ENCODE measurements at places on chromosomes 4 and X.

DNA sequence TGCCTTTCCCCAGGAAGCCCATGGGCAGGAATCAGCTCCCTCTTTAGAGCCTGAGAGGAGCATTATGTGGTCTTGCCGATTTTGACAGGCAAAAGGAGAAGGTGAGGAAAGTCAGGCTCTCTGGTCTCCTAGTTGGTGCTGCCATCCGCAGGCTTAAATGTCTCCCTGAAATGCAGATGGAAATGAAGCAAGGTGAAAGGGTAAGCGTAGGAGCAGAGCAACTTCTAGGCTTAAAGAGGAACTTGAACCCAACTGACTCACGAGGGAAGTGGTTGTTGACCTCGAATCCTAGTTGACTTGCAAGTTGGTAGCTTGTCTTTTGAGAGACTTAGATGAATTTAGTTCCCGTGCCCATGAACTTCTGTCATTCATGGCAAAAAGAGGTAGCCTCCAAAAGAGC lies 205.9 kb downstream of the PTTG2 start:
- no peak for DNase-seq

DNA sequence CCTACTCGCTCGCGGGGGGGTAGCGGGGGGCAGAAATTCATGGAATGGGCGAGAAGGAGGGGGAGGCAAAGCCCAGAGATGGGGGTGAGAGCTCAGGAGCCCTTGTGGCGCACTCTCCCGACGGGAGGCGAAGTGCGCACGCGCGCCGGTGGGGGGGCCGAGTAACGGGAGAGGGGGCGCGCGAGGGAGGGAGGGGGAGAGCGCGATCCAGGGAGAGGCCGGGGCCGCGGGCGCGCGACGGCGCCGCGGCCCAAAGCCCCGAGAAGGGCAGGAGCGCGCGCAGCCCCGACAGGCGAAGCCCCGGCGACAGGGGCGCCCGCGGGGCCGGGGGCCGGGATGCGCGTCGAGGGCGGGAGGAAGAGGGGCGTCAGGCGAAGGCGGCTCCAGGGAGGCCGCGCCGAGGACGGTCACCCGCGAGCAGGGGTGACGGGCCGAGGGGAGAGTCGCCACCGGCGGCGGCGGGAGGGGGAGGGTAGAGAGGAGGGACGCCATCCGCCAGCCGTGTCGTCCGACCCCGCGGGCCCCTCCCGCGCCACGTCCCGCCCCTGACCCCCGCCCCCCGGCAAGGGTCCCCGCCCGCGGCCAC lies 421 bp downstream of the MECP2 start:
- peak; percentile 11 for DNase-seq

- peak; percentile 91 for DNase-seq
Measured at GRCh38 chr4:112170451-112170993, 25.3 kb downstream of the FAM241A start.

- no peak for DNase-seq
Measured at GRCh38 chr4:3284734-3285557, 7.9 kb upstream of the RGS12 start.

DNA sequence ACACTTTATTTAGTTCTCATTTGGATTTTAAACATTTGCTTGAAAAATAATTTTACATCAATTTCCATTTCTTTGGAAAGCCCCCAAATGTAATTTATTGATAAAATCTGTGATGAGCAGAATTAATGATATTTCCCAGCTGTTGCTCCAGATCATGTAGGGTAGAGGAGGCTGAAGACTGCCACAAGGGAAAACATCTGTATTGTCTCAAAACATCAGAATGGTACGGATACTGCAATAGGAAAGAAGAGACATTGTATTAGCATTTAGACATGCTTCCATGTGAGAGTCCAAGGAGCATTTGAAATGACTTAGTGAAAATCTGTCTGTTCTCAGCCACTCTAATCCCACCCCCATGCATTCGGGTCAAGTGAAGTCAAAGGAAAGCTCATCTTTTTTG lies 14.4 kb downstream of the ADH1A start:
- DNase-seq: no peak

DNA sequence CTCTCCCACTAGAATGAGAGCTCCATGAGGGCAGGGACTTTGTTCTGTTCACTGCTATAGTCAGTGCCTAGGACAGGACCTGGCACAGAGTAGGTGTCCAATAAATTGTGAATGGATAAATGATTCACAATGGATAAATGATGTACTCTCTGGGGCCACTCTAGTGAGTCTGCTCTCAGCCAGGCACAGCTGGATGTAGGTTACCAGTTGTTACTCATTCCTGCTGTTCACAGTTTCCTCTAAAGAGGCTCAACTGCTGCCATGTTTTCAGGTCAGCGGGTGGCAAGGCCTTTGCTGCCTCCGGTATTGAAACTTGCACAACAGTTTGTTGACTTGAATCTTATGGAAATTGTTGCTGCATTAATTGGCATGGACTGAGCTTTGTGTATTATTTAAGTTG lies 99.1 kb downstream of the NHSL2 start:
- no peak for DNase-seq

DNA sequence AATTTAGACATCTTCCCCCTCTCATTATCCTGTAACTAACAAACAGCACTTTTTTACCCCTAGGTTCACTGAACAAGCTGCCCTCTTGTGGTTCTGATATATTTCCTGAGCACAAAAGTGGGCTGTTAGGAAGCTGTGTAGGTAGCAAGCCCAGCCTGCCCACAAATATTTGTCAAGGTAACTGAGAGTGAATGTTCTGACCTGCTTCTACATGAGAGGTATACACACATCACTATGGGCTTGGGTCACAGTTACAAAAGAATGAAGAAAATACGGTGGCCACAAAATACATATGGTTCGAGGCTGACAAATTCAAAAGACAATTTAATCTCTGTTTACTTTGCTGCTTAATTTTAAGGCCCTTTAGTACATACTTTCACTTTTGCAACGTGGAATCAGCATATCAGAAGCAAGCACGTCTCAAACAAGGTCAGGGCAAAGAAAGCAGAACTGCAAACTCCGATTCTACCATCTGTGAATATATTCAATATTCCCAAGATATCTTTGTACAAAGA lies 78.7 kb downstream of the RBM47 start:
- peak; percentile 24 for DNase-seq

- peak; percentile 3 for DNase-seq
Measured at GRCh38 chr4:77800483-77801259, 18.5 kb downstream of the CNOT6L start.

DNA sequence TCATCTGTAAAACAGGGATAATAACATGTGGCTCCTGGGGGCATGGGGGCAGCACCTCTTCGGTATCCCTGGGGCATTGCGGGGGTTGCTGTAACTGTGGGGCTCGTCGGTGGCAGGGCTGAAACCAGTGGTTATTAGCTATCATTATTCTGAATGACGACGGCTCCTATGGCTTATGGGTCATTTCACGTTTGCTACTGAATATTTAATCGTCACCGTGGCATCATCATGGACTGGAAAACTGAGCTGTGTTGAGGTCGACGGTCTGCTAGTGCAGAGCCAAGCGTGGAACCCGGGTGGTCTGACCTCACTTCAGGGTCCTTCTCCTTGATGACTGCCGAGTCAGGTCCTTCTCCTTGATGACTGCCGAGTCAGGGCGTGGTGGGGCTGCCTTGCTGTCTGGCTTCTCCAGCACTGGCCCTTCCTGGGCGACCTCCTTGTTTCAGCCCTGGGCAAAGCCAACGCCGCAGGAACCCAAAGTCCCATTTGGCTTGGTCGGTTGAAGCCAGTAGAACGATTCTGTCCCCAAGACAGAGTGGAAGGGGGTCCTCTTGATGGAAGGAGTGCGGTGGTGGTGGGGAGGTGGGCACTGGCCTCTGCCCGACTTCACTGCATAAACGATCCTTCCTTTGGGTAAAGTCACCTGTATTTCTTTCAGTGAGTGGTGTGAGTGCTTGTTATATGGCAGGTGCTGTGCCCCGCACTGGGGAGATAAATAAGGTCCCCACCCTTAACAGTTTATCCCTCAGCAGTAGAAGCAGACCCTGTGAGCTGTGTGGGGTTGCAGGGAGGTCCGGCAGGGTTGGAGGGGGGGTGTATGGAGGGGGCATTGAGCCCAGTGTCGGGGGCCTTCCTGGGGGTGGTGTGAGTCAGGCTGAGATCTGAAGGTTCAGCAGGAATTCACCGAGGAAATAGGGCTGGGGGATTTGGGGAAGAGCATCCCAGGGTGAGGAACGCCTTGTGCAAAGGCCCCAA lies 40.8 kb downstream of the PSAPL1 start:
- DNase-seq: no peak

DNA sequence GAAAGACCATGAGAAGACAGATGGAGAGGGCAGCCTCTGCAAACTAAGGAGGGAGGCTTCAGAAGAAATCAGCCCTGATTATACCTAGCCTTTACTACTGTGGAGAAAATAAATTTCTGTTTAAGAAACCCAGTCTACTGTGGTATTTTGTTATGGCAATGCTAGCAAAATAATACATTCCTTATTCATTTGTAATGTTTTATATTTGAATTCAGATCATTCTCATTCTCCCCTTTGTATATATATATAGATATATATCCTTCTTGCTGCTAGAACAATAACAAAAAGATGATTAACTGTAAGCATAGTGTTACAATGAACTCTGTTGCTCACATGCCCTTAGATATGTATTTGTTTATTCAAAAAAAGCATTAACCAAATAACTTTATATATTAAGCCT lies 22.5 kb downstream of the DMD start:
- DNase-seq: no peak

DNA sequence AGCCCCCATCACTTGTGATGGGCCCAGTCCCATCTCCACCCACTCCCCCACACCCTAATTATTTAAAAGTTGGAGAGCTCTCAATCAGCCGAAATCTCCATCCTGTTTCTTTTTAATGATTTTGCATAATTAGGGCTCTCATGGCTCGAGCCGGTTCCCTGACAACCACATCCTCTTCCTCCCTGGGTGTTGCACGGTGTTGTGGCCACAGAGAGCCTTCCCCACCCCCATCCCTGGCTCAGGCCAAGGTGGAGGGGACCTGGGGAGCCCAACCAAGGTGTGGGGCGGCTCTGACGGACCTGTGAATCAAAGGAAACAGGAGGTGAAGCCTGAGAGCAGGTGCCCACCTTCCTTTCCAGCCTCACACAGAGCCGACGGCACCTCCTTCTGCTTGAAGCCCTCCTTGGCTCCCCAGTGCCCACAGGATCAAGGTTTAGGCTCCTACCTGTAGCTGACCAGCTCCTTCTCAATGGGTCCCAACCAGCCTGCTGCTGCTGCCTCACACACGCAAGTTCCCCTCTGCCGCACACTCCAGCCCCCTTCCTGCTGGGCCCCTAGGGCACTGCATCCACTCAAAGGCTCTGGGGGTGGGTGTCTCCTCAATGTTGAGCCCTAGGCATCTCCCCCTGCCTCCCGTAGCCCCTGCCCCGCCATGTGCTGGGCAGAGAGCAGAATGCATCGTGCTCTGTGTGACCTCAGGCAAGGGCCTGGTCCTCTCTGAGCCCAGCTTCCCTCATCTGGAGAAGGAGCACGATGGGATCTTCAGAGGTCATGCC lies 68.7 kb downstream of the WFS1 start:
- no peak for DNase-seq

- DNase-seq: no peak
Measured at GRCh38 chr4:140152751-140153418, 1.1 kb downstream of the MAML3 start.

- DNase-seq: no peak
Measured at GRCh38 chr4:48133669-48134068, 381 bp downstream of the TXK start.

- DNase-seq: no peak
Measured at GRCh38 chr4:164307262-164307661, 446.7 kb upstream of the SMIM31 start.

GRCh38 chr4:95572304-95572991 lies 23.7 kb upstream of the UNC5C start:
- no peak for DNase-seq

- no peak for DNase-seq
Measured at GRCh38 chrX:137033774-137034507, at the start of gene GPR101. TSS of gene GPR101 (minus strand) at chrX:137033995. CDS start at chrX:137031674, 2,321 bp downstream.

GRCh38 chr4:61405307-61405706 lies 205.2 kb downstream of the ADGRL3 start:
- no peak for DNase-seq

DNA sequence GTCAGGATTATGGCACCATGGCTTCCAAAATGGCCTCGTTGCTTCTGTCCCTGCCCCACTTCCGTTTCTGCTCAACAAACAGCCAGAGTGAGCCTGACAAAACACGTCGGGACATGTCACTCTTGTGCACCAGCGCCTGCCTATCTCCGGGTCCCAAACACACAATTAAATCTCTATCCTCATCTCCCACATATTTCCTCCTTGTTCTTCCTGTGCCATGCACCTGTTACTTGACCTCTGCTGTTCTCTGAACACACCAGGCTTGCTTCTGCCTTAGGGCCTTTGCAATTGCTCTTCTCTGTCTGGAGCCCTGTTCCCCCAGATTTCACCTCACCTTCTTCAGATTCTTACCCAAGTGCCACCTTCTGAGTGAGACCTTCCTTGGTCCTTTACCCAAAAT lies 12.7 kb upstream of the CD38 start:
- DNase-seq: no peak

DNA sequence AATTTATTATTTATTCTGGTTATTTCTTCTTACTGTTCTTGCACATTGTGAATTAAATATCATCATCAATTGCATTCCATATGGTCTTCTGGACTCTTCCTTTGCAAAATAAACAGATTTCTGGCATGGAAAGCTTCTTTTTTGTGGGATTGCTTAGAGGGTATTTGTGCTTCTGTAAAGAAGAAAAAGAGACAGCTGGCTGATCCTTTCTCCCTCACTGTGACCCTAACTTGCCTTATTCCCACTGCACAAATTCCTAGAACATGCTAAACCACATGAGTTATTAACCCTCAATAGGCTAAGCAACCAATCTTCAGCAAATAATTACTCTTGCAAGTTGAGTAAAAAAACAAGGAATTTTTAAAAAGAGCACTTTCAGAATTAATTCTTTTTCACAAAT lies 23.8 kb upstream of the LRCH2 start:
- DNase-seq: no peak
